CMK (cell line): ENCODE measurements at places on chromosomes 3 and 15.

- DNase-seq = no peak
These were observed 608.4 kb downstream of the CADM2 start for GRCh38 chr3:85567071-85567676.

GRCh38 chr3:152658977-152659720 is 175.8 kb upstream of the P2RY1 start:
- no peak for DNase-seq

DNA sequence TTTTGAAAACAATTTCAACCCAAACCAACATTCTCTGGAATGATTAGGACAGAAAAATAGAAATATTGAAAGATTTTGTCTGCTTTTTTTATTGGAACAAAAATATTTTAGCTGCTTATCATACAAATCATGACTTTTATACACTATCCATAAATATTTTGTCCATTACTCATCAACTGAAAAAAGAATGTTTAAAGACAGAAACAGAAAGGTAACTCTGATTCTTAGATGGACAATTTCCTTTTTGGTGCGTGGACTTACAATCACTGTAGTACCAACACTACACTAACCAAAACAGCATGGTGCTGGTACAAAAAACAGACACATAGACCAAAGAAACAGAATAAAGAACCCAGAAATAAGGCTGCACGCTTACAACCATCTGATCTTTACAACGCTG is 582.8 kb upstream of the CCDC54 start:
- no peak for DNase-seq

- DNase-seq = no peak
These were observed 61.5 kb downstream of the HOMER2 start for GRCh38 chr15:82890995-82891390.

DNA sequence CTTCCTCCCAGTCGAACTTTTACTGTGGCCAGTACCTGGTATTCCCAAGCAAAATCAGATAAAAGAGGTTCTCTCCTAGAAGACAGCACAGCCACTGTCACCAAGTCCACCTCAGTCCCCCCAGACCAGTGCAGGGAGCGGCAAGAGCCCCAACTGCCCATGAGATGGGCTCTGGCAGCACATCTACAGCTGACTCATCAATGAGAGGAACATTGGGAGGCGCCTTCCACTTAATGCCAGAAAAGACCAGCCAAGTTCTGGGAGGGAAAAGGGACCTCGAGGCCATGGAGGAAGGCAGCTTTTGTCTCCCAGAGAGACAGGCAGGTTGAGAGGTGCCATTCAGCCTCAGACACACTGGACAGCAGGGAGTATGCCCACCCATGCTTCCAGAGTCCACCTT is 28.2 kb downstream of the POC1A start:
- DNase-seq = no peak
